ENCODE measurements at places on chromosomes 2 and 18.

- no peak for DNase-seq
Observed at GRCh38 chr2:38037757-38038621, 38.0 kb downstream of the CYP1B1 start.

DNA sequence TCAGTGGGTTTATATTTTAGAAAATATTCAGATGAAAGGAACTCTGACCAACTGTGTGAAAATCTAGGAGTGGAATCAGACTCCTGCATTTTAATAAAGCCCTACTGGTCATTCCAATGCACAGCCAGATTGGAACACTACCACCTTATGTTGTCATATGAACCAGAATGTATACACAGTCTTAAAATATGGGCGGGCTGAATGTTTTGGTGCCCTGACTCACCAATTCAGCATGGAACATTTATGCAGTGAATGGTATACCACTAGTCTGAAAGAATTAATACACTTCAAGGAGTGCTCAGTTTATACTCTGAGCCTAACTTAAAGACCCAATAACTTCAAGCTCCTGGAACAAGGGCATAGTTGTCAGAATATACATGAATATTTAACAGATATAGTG, 280.9 kb upstream of the TCF4 start:
- DNase-seq = no peak

DNA sequence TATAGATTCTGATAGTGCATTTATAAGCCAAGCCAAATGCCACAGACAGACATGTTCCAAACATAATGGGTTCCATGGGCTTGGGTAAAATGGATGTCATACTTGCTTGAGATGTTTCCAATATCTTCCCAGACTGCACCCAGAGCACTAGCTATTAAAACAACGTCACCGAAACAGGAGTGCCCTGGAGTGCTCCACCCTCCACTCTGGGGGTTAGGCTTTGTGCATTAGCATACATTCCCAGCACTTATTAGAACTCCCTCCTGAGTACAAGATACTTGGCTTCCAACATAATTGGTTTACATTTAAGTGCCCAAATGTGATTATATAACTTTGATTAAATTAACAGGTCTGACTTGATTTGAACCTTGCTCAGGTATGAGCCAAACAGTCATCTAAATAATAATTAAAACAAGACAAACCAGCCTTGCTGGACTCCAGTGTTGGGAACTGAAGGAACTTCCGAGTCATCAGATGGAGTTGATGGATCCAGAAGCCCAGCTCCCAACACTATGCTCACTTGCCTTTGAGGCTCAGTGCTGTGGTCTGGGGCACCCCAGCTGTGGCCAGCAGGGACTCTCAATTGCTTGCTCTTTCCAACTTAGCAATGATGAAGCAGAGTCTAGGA, 60.5 kb upstream of the LGALSL start:
- no peak for DNase-seq

DNA sequence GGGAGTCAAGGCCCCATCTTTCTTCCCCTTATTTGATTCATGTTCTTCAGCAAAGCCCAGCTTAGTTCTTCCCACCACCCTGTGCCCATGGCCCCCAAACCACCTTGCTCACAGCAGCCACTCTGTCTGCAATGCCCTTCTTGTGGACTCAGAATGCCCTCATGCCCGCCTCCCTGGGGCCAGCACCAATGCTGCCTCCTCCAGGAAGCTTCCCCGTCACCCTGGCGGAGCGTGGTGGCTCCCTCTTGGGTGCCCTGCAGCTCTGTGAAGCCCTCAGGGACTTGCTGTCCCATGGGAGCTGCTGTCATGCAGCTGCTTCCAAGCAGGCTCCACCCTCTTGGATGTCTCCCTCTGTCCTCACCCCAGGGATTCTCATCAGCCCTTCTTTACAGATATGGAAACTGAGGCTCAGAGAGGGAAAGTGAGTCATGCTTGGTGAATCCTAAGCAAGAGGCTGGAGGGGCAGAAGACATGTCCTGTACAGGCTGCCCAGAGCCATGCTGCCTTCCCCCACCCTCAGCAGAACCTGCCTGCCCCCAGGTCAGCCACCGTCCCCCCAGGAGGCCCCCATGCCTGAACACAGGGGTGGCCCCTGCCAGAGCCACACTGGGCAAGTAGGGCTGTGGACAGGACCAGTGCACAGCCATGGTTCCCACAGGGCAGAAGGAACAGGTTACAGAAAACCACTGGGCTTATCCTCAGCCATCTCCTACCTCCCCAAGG, 11.8 kb upstream of the DUSP2 start:
- no peak for DNase-seq

- peak; percentile 66 for DNase-seq
Observed at GRCh38 chr2:104406261-104406726, 447.6 kb upstream of the POU3F3 start.

DNA sequence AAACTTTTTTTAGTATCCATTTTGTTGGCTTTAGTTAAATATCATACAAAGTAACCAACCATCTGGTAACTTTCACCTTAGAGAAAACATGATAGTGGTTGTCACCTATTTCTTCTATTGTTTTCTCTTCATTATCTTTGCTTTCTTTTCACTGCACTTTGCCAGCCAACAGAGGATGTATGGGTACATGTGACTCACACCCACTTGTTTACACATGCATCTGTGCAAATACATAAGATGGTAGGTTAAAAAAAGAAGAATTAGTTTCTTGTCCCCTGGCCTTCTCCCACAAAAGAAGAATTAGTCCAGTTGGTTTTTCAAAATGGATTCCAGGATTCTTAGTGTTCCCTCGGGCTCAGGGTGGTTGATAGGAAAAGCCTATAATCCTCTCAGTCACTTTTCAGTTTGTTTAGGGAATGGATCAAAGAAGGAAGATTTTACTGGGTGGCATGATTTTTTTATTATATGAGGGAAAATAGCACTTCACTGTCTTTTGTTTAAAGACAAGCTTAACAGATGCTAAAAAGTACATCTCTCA, 46.6 kb downstream of the CDK15 start:
- no peak for DNase-seq

GRCh38 chr2:162821718-162822117, 16.8 kb downstream of the KCNH7 start:
- DNase-seq = no peak

DNA sequence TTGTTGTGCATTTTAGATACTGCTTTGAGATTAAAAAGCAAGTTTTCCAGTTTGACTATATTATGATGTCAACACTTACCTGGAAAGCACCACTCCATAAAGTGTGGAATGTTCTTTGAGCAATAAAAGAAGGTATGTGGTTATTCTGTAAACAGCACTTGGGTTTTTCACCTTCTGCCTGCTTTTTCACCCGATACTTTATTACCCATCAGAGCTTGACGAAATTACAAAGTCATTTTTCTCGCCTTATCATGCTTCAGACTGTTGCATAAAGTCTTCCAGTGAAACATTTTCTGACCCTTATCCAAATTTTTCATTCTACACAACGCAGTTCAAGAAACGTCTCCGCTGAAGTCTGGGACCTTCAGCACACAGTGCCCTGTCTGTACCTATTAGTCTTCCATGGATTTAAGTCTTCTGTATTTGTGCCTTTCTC, 25.2 kb downstream of the CAB39 start:
- no peak for DNase-seq

GRCh38 chr2:117536139-117536538, 278.4 kb upstream of the DDX18 start:
- no peak for DNase-seq

DNA sequence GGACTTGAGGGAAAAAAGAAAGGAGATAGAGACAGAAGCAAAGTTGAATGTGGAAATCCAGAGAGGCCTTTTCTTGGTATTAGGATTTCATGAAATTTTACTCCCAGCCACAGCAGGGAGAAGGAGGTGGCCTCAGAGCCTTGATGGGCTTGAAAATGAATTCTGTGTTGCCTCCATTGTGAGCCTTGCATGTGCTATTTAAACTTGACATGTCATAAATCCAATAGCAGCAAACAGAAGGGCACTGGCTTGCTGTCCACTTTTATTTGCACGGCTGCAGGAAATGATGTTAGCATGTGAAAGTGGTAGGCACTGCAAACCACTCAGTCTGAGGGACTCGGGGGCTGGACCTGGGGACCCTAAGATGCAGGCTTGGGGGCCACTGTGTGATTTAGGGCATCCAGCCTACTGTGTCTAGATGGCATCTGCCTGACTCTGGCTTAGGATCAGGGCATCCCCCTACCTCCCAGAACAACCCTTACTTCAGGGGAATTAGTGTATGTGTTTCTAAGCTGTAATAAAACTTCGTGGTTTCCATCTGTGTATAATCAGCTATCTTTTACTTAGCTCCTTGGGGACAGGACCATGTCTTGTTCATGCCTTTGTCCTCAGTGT, 139.1 kb upstream of the SKOR2 start:
- DNase-seq = no peak

DNA sequence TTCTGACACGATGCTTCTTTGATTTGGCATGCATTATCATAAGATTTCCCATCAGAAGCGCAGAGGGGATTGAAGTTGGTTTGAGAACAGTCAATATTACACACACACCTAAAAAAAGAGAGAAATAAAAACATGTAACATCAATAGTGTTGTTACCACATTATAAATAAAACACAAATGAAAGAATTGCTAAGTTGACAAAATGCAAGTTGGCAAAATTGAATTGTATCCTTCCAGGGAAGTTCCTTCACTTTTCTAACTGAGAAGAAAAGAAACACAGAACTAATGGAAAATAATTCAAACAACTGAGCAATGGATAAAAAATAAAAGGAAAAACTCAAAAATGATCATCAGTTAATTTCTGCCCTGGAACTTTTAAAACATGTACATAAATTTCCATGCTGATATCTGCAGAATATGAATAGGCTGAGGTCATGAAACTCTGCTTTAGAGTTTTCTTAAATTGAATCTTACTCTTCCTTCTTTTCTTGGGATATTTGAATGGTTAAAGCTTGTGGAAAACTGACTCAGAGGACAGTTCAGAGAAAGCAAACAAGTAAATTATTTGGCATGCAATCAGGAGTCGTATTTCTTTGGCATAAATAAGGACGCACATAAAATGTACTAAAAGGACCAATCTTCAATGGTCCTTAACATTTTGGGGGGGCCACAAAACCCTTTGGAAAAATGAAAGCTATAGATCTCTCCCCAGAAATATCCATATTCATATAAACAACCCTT, 152.4 kb upstream of the CAVIN2 start:
- no peak for DNase-seq

DNA sequence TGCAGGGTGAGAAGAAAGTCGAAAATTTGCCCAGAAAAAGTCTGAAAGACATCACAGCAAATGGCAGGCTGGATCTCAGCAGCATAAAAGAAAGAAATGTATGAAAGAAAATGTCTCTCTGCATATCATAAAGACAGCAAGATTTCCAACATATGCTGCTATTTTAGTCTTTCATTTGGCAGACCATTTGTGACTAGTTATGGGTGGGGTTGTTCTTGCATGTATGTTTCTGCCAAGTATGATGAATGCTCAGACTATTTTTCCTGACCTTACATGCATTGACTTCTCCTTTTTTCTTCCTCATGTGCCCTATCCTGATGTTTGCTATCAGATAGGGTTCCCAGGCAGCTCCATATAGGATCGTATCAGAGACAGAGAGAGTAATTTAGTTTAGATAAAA, 58.5 kb upstream of the PARD3B start:
- DNase-seq = no peak

GRCh38 chr18:23583071-23583865, 3.0 kb downstream of the NPC1 start:
- DNase-seq = no peak

- DNase-seq = no peak
Observed at GRCh38 chr2:50753234-50753633, 278.7 kb downstream of the NRXN1 start.

DNA sequence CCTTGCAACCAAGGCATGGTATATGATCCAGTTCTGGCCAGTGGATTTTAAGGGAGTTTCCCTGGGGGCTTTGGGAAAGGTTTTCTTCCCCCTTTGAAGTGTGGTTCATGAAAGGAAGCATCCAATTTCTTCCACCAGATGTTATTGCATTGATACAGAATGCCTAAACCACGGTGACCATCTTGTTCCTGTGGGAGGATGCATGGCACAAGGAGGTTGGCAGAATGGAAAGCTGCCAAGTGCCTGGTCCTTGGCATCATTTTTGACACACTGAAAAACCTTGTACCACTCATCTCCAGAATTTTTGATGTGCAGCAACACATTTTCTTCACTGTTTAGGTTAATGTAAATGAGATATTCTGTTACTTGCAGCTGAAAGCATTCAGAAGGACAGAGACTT, 55.2 kb upstream of the CXCR4 start:
- DNase-seq = no peak

- DNase-seq = no peak
Observed at GRCh38 chr2:66962716-66963115, 434.4 kb upstream of the ETAA1 start.

DNA sequence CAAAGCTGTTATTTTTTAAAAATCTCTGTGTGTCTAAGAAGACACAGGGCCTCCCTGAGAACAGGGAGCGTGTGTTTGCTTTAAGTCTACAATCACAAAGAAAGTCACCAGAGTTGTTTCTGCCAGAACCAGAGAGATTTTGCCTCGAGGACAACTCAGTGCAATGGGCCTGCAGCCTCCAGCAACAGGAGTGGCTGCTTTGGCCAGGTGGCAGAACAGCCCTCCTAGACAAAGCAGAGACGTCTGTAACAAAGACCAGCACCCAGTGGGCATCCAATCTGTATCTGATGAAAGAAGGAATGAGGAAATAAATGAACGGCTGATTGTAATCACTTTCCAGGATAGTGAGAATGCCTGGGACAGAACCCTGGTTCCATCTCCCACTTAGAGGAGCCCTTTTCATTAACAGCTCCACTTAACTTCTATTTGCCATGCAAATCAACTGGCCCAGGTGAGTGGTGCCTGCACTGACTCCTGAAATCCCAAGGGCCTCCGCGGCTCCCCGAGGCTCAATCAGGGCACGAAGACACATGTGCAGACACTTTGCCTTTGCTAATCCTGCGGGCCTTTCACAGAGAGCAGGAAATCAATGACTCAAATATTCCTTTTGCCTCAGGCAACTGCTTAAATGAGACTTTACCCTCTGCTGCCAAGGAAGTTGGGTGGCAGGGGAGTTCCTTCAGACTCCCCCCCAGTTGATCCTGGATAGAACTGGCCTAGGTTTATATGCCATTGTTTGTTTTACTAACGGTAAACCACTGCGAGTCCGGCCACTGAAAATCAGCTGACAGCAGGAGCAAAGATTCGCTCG, 146.5 kb downstream of the CABLES1 start:
- DNase-seq = no peak

- no peak for DNase-seq
Observed at GRCh38 chr2:46082531-46083485, 214.4 kb upstream of the EPAS1 start.

GRCh38 chr2:10547663-10548376, 99.7 kb upstream of the ODC1 start:
- no peak for DNase-seq

DNA sequence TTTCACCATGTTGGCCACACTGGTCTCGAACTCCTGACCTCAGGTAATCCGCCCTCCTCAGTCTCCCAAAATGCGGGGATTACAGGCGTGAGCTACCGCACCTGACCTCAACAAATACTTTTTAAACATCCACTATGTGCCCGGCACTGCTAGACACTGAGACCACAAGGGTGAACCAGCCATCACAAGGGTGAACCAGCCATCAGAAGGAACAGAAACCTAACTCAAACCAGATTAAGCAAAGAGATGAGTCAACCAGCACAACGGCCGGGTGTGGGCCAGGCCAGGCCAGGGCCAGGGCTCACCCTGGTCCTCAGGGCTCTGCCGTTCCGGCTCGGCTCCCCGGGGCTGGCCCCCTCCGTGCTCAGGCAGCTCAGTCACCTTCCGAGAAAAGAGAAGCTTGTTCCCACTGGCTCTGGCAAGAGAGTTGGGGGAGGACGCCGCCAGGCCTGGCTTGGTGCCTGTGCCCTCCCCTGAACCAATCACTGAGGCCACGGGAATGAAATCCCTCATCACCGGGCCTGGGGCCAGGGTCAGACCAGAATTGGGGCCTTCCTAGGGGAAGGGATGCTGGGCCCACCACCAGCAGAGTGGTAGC, 4.4 kb downstream of the TEX44 start:
- DNase-seq = no peak

All from hypothalamus (tissue), 51 donors.